ENCODE measurements at places on chromosomes 13 and 19.

DNA sequence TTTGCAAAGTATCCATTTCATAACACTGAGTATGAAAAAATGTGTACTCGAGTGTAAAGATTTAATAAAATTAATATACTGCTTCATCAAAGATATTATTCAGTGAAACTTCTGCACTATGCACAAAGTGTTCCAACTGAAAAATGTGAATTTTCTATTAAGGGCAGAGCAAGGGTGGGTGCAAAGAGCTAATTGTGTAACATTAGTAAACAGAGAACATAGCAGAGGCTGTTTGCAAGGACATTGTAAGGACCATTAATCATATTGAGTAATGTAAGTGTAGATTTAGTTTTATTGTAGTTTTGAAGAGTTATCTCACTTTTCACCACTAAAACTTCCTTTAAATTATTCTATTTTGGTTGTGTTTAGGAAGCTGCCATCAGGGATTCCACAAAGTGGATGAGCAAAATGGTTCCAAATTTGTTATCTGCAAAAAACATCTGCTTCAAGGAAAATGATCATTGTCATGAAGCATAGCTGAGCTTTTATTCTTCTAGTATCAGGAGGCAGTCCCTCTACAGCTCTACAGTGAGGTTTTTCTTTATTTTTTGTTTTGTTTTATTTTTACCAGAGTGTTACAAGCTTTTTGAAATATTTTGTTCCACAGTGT, 1375.4 kb downstream of the SLITRK1 start:
- DNase-seq, result no peak

- DNase-seq, result no peak
These were observed 3.9 kb upstream of the NCAN start for GRCh38 chr19:19207637-19208572.

GRCh38 chr13:45512098-45512496, 47.4 kb downstream of the COG3 start:
- no peak for DNase-seq

GRCh38 chr13:93767180-93767916, 540.7 kb downstream of the GPC6 start:
- DNase-seq, result no peak

DNA sequence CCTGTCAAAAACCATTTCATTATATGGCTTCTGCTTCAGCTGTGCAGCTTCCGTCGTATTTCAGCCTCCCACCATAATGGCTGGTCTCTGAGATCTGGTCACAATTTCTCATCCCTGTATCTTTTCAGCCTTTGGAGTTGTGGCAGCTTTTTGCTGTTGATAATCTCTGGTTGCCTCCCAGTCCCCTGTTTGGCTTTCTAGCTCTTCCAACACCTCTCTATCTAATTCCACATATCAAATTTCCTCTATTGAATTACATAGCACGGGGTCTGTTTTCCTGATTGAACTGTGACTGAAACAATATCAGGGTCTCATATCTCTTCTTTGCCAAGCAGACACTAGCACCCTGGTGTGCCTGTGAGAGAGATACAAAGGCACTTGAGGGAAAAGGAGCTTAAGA, 222.1 kb upstream of the OBI1 start:
- no peak for DNase-seq

- no peak for DNase-seq
These were observed 33.3 kb upstream of the SPATA13 start for GRCh38 chr13:24127116-24127631.

GRCh38 chr13:34911159-34911558, 30.9 kb upstream of the NBEA start:
- no peak for DNase-seq

Measured in effector CD4-positive, alpha-beta T cell (primary cell).